HCT116 (cell line): ENCODE measurements at places on chromosomes 12 and 14. TPM values are rescaled to one million over a fixed set of nuclear protein-coding genes. Genes with fewer than 3 reads are reported as not detected.

The MYF6 gene
- not detected for total RNA-seq

The ARF3 gene
- total RNA-seq = 166 TPM

DNA sequence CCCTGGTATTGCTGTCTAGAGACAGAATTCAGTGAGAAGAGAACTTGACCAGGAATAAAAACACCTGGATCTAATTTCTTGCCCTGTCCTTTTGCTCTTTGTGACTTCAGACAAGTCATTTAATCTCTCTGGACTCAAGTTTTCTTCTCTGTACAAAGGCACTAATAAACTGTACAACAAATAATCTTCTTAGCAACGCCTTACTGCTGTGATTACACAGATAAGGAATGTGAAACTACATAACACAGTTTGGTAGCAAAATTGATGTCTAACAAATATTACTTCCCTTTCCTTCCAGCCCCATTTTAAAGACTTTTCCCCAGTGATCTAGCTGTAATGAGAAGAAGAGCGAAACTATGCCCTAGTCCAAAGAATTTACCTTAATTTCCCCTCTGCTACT is 69.3 kb downstream of the BCAT1 start:
- H3K27ac ChIP-seq = no peak overlapping the region
- no peak for DNase-seq
- no peaks in the 10 kb centered on the region for H3K4me1 ChIP-seq
- no peaks in the 10 kb centered on the region for H3K27me3 ChIP-seq
- no peaks in the 10 kb centered on the region for H3K36me3 ChIP-seq
- H3K4me3 ChIP-seq = no peak overlapping the region

GRCh38 chr12:58932806-58933681 is 12.7 kb upstream of the LRIG3 start:
- no peak overlapping the region for H3K27ac ChIP-seq
- 0 out of 2 replicates have a peak, but pooled peaks cover 2% of the 10 kb centered on the region for H3K4me1 ChIP-seq
- no peaks in the 10 kb centered on the region for H3K36me3 ChIP-seq
- no peaks in the 10 kb centered on the region for H3K27me3 ChIP-seq
- no peak overlapping the region for H3K4me3 ChIP-seq

DNA sequence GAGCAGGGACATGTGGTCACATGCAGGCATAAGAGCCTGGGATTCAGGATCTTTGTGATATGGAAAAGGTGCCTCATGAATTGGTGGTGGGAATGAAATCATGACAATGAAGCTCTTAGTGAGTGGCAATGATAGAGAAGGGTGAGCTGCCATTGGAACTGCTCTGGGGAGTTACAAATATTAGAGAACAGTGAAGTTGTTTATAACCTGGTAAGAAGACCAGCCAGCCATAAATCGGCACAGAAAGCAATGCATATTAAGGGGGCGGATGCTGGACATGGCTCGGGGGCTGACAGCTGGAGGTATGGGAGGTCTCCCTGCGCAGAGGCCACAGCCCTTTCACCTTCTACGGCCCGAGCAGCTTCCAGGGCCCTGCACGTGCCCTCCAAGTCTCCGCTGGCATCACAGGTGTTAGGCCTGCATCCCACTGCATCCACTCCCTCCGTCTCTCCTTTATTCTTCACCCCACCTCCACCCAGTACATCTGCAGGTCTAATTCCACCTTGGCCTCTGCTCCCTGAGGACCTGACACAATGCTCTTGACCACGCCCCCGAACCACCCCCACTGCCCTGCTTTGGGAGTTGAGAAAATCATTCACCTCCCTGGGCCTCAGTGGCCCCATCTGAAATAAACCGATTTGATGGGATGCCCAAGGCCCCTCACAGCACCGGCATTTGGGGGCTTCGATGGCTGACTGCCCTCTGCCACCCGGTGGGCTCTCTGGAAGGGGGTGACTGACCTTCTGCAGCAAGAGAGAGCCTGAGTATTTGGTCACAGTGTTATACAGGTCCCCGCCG is 4.1 kb downstream of the CACNA2D4 start:
- H3K4me3 ChIP-seq = no peak overlapping the region
- no peak for DNase-seq
- H3K27me3 ChIP-seq = no peaks in the 10 kb centered on the region
- H3K36me3 ChIP-seq = no peaks in the 10 kb centered on the region
- H3K4me1 ChIP-seq = no peaks in the 10 kb centered on the region

DNA sequence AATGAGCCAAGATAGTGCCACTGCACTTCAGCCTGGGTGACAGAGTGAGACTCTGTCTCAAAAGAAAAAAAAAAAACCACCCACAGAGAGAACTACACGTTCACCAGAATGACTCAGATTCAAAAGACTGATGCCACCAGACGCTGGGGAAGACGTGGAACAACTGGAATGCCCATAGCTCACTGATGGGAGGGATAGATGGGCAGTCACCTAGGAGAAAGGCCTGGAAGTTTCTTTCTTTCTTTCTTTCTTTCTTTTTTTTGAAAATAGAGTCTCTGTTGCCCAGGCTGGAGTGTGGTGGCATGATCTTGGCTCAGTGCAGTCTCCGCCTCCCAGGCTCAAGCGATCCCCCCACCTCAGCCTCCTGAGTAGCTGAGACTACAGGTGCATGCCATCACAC is 10.0 kb upstream of the KLC1 start:
- no peak for DNase-seq
- H3K27ac ChIP-seq = no peak overlapping the region
- H3K27me3 ChIP-seq = no peaks in the 10 kb centered on the region
- H3K4me3 ChIP-seq = no peak overlapping the region
- H3K4me1 ChIP-seq = peaks cover 5% of the 10 kb centered on the region

DNA sequence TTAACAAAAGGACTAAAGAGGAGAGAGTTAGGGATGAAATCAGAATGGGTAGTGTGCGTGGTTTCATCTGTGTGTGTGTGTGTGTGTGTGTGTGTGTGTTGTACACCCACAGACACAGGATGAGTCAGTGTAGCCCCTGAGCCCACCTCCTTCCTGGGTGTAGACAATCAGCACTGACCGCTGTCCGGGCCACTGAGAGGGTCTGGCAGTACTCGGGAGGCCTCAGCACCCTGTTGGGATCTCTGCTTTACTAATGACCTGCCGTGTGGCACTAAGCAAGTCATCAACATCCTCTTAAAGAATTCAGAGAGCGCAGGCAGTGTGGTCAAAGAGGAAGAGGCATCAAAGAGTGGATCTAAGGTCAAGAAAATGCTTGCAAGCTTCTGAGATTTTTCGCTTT is 112.6 kb downstream of the PRMT8 start:
- H3K36me3 ChIP-seq = no peaks in the 10 kb centered on the region
- H3K4me1 ChIP-seq = no peaks in the 10 kb centered on the region
- no peak overlapping the region for H3K27ac ChIP-seq
- no peaks in the 10 kb centered on the region; the same call in 1 of the 2 replicates for H3K27me3 ChIP-seq
- DNase-seq = no peak
- no peak overlapping the region for H3K4me3 ChIP-seq

- H3K4me1 ChIP-seq = no peaks in the 10 kb centered on the region
- H3K36me3 ChIP-seq = no peaks in the 10 kb centered on the region
- no peak for DNase-seq
- H3K27ac ChIP-seq = no peak overlapping the region
These were observed 70.0 kb downstream of the GALNT9 start for GRCh38 chr12:132259364-132259871.
